ENCODE measurements at places on chromosomes 4 and X. TPM values are rescaled to one million over a fixed set of nuclear protein-coding genes. Genes with fewer than 3 reads are reported as not detected.

CDS1 gene
- 0.85 TPM for total RNA-seq

SEL1L3 gene
- total RNA-seq, result 25.4 TPM

MTM1 gene
- 5.7 TPM for total RNA-seq

ZDHHC15 gene
- not detected for total RNA-seq

HSD17B13 gene
- 0.05 TPM for total RNA-seq

RBM46 gene
- not detected for total RNA-seq

PDE5A gene
- 0.26 TPM for total RNA-seq

FOXP3 gene
- 0.12 TPM for total RNA-seq

GLRB gene
- 0.88 TPM for total RNA-seq

Measured in A549 treated with DMSO at 1 μM for 4 hours (cell line).